ENCODE measurements at places on chromosomes 3 and 15. TPM values are rescaled to one million over a fixed set of nuclear protein-coding genes. Genes with fewer than 3 reads are reported as not detected.
A peak's percentile ranks its signal among the peaks of the same experiment; 100 is the strongest.

The TTLL13 gene
- 0.20 TPM for total RNA-seq

- peak; percentile 60 for DNase-seq
Measured at GRCh38 chr3:58577269-58577821, at the start of gene FAM107A. Gene FAM107A (minus strand): TSS chr3:58577391. CDS start chr3:58569860, 7,531 bp downstream.

DNA sequence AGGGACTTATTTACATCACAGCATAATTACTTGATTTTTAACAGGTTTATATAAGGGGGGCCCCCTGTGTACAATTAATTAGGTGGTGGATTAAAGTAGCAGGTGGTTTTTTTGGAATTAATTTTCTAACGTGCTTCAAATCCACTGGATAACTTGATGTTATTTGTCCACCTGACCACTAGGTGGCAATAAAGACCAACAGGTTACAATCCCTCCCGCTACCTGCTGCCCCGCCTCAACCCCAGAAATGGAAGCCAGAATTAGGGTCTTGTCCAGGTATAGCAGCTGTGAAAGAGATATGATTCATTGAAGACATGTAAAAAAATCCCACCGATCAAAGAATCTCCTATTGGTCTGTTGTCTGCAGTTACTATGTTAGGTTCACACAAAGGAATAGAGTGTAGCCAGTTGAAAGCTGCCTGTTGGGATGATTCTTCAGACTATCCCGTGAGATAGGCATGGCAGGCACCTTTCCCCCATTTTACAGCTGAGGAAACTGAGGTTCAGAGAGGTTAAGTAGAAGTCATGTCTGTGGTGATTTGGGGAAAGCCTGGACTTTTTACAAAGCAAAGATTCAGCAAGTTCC lies 44.0 kb downstream of the MFSD1 start:
- no peak for DNase-seq

GRCh38 chr3:42216302-42216701 lies 49.7 kb downstream of the CCK start:
- DNase-seq: no peak

- no peak for DNase-seq
Measured at GRCh38 chr3:50154476-50154839, 666 bp upstream of the SEMA3F start.

DNA sequence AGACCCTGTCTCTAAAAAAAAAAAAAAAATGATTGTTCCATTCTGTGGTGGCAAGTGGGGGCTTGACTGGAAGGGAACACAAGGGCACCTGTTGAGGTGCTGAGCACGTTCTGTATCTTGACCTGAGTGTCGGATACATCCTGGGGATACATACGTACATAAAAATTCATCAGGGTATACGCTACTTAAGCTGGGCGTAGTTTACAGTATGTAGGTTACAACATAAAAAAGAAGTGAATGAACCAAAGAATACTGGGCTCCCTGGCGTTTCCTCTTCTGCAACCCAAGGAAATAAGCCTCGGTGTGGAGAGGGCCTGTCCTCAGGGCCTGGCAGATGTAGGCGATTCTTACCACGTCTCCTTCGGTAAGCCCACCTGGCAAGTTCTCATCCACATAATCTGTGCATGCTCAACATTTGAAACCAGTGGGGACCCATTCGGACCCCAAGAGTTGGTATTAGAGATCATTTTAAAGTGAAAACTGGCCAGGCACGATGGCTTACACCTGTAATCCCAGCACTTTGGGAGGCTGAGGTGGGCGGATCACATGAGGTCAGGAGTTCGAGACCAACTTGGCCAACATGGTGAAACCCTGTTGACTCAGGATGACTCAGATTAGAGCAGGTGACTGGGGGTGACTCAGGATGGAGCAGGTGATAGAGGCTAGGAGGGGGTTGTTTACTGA lies 5.1 kb upstream of the MUC20 start:
- no peak for DNase-seq

- no peak for DNase-seq
Measured at GRCh38 chr3:145182196-145182911, 978.6 kb downstream of the PLOD2 start.

DNA sequence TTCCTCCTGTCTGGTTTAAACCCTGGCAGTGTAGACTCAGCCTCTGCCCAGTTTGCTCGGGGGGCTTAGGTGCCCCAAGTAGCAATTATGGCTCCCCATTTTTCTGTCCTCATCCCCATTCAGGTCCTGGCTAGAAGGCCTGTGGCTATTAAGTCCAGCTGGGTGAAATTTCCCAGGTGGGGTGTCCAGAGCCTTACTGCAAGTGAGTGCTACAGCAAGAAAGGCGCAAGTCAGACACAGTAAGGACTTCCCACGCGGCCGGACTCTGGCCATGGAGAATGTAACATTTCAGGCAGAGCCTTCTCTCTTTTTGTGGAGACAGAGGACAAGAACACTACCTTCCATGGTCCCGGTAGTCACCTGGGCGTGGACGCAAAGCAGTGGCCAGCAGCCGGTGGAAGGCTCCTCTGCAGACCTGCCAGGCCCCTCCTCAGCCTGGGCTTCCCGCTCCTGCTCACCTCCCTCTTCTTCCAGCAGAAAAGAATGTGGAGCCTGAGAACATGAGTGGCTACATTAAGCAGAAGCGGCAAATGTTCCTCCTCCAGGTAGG lies 23.3 kb downstream of the CFAP100 start:
- DNase-seq: no peak

The IGF1R gene
- 33.3 TPM for total RNA-seq

GRCh38 chr15:81955382-81956062 lies 90.3 kb downstream of the MEX3B start:
- DNase-seq: no peak

DNA sequence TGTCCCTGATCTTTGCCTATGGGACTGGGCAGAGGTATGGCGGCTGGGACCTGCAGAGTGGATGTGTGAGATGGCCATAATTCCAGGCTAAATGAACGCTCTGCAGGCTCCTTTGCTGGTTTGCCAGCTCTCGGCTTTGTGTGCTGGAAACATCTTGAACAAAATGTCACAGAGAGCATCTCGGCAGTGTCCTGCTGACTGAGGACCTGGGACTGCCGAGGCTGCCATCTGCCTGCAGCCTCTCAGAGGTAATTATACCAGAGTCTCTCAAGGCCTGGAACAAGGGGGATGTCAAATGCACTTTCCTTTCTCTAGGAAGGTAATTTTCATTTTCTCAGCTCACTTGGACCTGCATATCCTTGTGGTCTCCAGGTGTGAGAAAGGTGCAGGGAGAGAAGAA lies 354.2 kb downstream of the PDCD6IP start:
- DNase-seq: no peak

DNA sequence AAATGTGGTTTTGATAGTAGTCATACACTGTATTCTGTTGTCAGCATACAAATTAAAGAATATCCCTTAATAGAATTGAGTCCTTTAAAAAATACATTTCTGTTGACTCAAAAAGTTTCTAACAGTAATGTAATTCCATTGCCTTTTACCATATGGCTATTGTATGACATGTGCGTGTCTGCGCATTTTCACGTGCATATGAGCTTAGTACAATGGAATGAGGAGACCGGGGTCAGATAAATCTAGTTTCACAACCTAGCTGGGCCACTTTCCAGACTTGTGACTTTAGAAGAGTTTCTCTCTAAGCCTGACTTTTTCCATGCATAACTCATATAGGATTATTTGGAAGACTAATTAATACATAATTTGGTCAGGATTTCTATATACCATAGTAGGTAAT lies 38.7 kb downstream of the ZBTB38 start:
- DNase-seq: no peak

The MDFIC2 gene
- total RNA-seq: not detected

GRCh38 chr3:38348903-38349302 lies 2.3 kb downstream of the XYLB start:
- DNase-seq: no peak

DNA sequence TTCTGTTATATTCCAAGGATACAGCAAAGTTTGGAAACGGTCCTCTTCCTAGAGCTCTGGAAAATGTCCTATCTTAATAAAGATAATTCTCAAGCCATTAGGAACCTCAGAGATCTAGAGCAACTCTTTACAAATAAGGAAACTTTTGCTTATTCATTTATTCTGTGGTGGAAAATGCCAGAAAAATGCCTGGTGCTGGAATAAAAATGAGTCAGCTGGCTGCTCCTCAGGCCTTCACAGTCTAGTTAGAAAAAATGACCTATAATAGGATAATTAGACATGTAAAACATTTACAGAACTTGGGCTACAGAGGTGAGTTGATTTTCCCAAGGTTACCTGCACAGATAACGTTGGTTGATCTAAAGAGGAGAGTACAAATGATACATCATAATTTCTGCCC lies 372.5 kb downstream of the NLGN1 start:
- no peak for DNase-seq

DNA sequence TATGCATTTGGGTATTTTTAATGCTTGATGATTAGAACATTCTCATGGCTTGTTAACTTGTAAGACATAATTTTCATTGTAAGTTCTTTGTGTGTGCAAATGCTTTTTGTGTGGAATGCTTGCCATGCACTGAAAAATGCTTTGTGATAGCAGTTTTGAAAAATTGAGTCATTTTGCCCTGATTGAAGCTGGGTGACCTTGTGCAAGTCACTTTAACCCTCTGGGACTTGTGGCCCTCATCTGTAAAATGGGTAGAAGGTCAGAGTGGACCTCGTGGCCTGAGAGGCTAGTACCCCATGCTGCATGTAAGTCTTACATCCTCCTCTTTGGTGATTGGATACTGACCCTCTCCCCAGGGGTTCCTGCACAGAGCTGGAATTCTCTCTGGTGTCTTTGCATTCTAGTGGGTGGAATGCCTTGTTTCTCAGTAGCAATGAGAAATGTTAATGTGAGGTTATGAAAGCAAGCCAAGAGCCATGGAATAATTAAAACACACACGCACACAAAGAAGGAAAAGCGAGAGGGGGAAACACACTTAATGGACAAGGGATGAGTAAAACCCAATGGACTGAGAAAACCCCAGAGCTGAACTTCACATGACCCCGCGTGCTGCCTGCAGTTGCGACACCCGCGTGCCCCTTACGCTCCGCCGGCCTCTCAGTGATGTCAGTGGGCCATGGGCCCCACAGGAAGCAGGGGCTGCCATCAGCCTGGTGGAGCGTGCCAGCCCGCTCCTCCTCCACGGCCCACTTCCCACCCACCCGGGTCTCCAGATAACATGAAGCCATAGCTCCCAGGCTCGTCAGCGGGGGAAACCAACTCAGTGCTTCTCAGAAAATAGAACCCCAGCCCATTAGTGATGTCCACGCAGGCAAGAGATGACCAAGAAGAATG lies 44.0 kb downstream of the SMAD3 start:
- peak; percentile 82 for DNase-seq

- DNase-seq: no peak
Measured at GRCh38 chr3:184807549-184807948, 4.4 kb upstream of the VPS8 start.

DNA sequence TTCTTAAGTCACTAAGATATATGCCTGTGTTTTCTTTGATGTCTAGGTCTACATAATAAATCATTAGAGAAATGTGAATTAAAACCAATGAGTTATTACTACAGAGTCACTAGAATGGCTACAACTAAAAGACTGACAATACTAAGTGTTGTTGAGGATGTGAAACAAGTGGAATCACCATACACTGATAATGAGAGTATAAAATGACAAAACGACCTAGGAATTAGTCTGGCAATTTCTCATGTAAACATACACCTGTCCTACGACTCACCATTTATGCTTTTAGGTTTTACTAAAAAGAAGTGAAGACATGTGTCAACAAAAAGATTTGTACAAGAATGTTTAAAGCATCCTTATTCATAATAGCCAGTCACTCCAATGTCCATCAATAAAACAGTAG lies 75.2 kb upstream of the SATB1 start:
- no peak for DNase-seq

The DUOXA2 gene
- not detected for total RNA-seq

DNA sequence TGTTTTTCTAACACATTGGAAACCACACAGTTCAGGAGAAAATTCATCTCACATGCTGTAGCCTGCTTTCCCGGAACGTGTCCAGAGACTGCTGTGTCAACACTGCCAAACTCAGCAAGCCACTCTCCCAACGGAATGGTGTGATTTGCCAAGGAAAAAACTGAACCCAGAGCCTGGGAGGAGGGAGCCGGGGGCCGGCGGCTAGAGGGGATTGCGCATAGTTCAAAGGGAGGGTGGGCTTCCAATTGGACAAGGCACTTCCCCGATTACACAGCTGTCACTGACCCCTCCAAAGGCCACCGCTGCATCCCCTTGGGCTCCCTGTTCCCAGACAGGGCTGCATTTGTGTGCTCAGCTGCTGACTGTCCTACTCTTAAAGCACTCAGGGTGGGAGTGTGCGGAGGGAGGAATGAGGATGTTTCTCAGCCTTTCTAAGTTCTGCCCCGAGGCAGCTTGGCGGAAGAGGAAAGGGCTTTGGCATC lies 256.2 kb downstream of the ZNF621 start:
- DNase-seq: peak; percentile 71

The ARRDC4 gene
- total RNA-seq: 15.8 TPM

The CLRN1 gene
- not detected for total RNA-seq

GRCh38 chr3:174156200-174156599 lies 702.9 kb upstream of the NAALADL2 start:
- no peak for DNase-seq

GRCh38 chr3:22729212-22729611 lies 473.9 kb upstream of the UBE2E2 start:
- no peak for DNase-seq

The GPR176 gene
- total RNA-seq: 1.5 TPM

DNA sequence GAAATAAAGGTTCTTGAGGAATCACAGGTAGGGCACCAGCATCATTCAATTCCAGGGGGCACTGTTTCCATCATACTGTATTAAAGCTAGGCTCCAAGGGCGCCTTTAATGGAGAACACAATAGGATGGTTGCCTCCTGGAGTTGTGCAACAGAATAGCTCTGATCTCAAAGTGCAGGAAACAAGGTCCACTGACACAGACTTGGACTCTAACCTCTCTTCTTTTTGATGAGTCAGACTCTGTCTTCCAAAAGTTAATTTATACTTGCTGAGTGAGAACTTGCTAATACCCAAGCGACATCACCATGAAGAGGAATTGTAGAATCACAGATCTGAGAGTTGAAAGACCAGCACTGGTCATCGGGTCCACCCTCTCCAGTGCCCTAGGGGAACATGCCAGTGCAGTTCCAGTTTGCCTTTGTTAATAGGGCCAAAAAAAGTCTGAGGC lies 94.4 kb upstream of the PHLDB2 start:
- DNase-seq: no peak

DNA sequence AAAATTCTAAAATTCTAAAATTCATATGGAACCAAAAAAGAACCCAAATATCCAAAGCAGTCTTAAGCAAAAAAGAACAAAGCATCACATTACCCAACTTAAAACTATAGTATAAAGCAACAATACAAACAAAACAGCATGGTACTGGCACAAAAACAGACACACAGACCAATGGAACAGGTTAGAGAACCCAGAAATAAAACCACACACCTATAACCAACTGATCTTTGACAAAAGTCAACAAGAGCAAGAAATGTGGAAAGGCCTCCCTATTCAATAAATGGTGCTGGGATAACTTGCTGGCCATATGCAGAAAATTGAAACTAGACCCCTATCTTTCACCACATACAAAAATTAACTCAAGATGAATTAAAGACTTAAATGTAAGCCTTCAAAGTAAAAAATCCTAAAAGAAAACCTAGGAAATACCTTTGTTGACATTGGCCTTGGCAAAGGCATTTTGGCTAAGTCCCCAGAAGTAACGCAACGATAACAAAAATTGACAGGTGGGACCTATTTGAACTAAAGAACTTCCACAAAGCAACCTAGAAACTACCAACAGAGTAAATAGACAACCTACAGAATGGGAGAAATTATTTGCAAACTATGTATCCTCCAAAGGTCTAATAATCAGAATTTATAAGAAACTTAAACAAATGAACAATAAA lies 56.9 kb downstream of the TTBK2 start:
- no peak for DNase-seq

GRCh38 chr3:53996141-53996874 lies 104.6 kb upstream of the SELENOK start:
- no peak for DNase-seq

GRCh38 chr3:138245026-138245425 lies 57.9 kb downstream of the ARMC8 start:
- no peak for DNase-seq

Measured in left ventricle myocardium superior (tissue), 1 donor.